IgD-negative memory B cell (primary cell): ENCODE measurements at places on chromosomes 16 and 17. TPM values are rescaled to one million over a fixed set of nuclear protein-coding genes. Genes with fewer than 3 reads are reported as not detected.

TMEM106A gene
- polyA plus RNA-seq: 10.4 TPM

ASPHD1 gene
- not detected for polyA plus RNA-seq

EVPLL gene
- not detected for polyA plus RNA-seq

GLP2R gene
- polyA plus RNA-seq: not detected

KAT2A gene
- 26.7 TPM for polyA plus RNA-seq

HERPUD1 gene
- polyA plus RNA-seq: 298 TPM

MMP25 gene
- 0.40 TPM for polyA plus RNA-seq

KRTAP4-3 gene
- polyA plus RNA-seq: not detected

HAP1 gene
- polyA plus RNA-seq: not detected
